ENCODE measurements at places on chromosomes 2 and 18.

DNA sequence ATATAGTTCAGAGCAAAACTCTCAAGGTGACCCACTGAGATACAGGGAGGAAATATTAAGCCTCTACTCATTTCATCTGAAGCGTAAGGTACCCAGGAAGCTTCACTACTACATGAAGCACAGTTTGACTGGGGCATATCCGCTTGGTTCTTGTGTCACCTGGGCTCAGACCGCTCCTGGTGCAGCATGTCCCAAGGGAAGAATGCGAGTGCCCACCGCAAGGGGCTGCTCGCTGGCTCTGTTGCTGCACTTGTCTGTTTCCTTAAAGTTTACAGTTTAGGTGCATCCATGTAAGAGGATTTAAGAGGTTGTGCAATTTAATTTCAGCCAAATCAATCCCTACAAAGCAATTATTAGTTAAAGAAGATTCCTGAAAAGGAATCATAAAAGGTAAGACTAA is 507.8 kb downstream of the FBXO15 start:
- DNase-seq: no peak

GRCh38 chr18:51623653-51624052 is 426.2 kb upstream of the MEX3C start:
- DNase-seq: no peak

- no peak for DNase-seq
Observed at GRCh38 chr18:8820396-8821082, 115.2 kb downstream of the MTCL1 start.

DNA sequence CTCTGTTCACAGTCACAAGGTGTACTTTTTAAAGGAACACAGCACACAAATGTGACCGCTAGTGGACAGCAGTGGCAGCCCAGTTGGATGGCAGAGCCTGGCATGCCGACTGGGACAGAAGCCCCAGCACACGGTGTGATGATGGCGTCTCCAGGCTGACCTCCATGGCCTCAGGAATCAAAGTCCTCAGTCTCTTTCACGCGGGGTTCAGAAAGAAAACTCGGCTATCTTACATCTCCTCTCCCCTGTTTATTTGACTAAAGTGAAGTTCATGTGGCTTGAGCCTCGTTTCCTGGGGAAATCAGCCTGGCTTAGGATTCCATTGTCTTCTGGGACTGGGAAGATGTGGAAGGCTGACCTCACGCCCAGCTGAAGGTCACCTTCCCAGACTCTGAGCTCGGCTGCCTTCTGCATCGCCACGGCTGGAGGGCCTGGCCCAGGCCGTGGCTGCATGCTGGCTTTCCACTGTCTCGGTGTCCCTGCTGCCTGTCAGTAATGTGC is 56.1 kb downstream of the ASAP2 start:
- no peak for DNase-seq

GRCh38 chr18:48667276-48668254 is 128.7 kb downstream of the CTIF start:
- DNase-seq: no peak

GRCh38 chr2:196649202-196649601 is 9.7 kb downstream of the CCDC150 start:
- DNase-seq: no peak

DNA sequence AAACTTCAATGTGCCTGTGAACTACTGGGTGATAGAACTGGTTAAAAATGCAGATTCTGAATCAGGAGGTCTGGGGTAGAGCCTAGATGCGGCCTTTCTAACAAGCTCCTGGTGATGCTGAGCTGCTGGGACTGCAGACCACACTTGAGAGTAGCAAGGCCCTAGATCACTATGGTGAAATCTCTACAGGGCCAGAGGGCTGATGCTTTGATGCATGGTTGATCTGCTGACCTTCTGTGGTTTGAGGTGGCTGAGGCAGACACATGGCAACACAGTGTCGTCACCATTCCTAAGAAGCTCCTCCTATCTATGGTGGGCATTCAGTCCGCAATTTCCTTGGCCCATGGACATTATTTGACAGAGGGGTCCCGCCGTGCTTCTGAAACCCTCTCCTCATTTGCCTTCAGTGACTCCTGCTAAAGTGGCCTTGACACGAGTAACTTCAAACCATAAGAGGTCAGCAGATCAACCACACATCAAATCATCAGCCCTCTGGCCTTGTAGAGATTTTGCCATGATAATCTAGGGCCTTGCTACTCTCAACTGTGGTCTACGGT is 19.8 kb downstream of the CCDC68 start:
- no peak for DNase-seq

- no peak for DNase-seq
Observed at GRCh38 chr18:24027156-24027827, 12.7 kb downstream of the TTC39C start.

- DNase-seq: no peak
Observed at GRCh38 chr2:213065583-213066442, 85.6 kb downstream of the IKZF2 start.

GRCh38 chr2:224062481-224063297 is 23.6 kb upstream of the SERPINE2 start:
- DNase-seq: no peak

GRCh38 chr2:143550500-143550899 is 421.3 kb downstream of the ARHGAP15 start:
- no peak for DNase-seq

- no peak for DNase-seq
Observed at GRCh38 chr18:14031053-14031452, 101.2 kb downstream of the ZNF519 start.

- no peak for DNase-seq
Observed at GRCh38 chr2:74821177-74822126, 12.5 kb upstream of the HK2 start.
